ENCODE measurements at places on chromosomes 13 and 19.

- DNase-seq: no peak
Observed at GRCh38 chr13:31063772-31064171, 97.9 kb downstream of the HSPH1 start.

GRCh38 chr13:40644838-40645604, 21.4 kb downstream of the FOXO1 start:
- no peak for DNase-seq

GRCh38 chr19:47813304-47813994, 8.3 kb upstream of the CRX start:
- DNase-seq: peak; percentile 33

DNA sequence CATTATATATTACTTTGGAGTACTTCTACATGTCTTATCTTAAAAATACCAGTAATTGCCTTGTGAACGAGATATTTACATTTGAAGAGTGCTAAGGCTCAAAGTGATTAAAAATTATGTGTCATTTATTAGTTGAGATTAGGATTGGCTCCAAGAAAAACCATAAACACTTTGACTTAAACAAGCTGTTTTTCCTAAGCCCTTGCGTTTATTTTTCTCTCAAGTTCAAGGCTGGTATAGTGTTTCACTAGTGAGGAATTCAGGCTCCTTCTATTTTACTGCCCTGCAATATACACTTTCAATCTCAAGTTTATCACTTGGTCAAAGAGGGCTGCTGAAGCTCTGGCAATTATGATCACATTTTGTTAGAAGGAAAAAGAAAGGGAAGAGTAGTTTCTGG, 49.9 kb downstream of the UFM1 start:
- no peak for DNase-seq

GRCh38 chr13:95382916-95383315, 81.7 kb upstream of the ABCC4 start:
- no peak for DNase-seq

DNA sequence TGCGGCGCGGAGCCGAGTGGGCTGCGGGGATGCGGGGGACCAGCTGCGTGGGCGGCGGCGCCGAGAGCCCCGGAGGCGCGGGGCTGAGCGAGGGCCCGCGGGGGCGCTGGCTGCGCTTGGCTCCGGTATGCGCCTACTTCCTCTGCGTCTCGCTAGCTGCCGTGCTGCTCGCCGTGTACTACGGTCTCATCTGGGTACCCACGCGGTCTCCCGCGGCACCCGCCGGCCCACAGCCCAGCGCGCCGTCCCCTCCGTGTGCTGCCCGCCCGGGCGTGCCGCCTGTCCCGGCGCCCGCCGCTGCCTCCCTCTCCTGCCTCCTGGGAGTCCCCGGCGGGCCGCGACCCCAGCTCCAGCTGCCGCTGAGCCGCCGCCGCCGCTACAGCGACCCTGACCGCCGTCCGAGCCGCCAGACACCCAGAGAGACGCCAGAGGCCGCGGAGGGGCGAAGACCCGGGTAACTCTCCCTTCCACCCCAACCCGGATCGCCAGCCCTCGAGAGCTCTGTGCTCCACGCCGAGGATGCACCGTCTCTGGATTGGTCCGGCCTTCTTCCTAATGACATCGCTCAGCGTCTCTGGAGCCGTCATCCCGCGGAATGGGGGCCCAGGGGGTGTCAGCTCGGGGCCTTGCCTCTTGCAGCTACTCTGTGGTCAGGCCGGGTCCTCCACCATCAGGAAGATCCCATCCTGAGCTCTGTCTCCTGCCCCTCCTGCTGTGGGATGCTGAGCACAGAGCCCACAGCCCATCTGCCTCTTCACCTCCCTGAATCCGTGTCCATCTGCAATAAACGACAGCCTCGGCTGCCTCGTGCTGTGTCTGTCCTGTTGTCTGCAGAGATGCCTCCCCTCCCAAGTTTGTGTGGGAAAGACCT, 441 bp downstream of the INAFM1 start:
- no peak for DNase-seq

DNA sequence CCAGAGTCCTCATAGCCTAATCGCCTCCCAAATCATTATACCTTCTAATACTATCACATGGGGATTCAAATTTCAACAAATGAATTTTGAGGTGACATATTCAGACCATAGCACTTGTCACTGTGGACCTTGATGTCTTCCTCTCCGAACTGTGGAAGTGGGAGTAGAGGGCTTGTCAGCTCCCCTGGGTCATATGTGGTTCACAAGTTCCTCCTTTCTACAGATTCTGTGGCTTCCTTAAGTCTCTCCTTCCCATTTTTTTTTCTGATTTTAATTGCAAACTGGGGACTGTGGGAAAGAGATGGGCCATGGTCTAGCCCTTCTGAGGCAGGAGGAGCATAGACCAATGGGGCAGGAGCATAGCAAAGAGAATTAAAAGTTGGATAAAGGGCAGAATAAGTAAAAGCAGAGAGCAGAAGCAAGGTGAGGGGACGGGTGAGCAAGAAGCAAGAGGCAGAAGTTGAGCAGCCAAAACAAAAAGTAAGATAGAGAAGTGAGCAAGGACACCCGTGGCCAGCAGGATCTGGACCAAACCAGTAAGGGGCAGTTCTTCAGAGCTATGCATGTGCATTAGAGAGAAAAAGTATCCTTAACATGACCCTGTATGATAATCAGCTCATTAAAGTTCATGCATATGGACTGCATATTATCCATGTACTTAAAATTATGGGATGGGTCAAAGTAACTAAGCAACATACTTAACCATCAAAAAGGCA, 2.6 kb upstream of the SIGLEC7 start:
- no peak for DNase-seq

DNA sequence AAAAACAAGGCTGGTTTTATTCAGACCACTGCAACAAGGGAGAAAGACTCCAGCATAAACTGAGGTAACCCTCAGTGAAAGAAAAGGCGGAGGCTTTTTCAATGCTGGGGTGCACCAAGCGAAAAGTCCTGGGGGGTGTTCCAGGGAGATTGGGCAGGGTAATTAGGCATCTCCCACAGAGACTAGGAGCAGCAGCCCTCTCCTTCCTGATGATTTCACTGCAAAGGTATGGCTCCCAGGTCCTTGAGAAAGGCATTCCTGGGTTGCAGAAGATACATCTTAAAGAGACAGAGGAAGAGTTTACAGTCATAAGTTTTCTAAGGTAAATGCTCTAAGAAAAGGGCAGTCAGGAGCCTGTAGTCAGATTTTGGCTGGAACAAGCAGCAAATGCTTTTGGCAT, 412.0 kb downstream of the FOXO1 start:
- no peak for DNase-seq

DNA sequence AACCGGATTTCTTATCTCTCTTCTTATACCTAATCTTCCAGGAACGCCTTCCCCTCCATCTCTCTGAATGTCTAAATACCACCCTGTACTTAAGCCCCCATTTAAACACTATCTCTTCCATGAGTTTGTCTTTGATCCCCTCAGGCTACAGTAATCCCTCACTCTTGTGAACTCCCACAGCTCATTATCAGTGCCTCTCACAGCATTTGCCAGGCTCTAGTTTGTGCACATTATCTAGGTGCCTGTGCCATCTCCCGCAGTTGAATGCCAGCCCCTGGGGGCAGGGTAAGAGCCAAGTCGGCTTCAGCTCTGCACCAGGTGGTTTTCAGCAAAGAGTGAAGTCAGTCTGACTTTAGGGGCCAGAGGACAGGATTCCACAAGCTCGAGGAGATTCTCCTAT, 71.4 kb downstream of the FREM2 start:
- DNase-seq: no peak

- no peak for DNase-seq
Observed at GRCh38 chr13:30376426-30377311, 45.6 kb upstream of the UBE2L5 start.

DNA sequence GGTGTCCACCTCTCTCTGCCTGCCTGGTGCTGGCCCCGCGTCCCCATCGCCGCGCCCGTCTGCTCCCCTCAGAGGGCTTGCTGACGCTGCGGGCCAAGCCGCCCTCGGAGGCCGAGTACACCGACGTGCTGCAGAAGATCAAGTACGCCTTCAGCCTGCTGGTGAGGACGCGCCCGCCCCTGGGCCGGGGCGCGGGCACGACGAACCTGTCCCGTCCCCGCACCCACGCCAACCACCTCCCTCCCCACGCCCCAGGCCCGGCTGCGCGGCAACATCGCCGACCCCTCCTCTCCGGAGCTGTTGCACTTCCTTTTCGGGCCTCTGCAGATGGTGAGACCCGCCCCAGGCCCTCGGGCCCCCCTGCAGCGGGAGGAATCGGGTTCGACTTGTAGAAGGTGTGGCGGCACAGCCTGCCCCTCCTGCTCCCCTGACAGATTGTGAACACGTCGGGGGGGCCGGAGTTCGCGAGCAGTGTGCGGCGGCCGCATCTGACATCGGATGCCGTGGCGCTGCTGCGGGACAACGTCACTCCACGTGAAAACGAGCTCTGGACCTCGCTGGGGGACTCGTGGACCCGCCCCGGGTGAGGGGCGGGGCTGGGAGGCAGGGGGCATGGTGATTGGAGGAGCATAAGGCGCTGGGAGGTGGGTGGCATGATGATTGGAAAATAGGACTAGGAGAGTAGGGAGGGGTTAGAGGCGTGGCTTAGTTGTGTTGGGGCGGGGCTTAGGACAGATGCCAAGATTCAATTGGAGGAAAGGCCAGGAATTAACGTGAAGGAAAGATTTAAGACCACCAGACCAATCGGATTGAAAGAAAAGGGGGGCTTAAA, 6.6 kb downstream of the EPS8L1 start:
- no peak for DNase-seq

DNA sequence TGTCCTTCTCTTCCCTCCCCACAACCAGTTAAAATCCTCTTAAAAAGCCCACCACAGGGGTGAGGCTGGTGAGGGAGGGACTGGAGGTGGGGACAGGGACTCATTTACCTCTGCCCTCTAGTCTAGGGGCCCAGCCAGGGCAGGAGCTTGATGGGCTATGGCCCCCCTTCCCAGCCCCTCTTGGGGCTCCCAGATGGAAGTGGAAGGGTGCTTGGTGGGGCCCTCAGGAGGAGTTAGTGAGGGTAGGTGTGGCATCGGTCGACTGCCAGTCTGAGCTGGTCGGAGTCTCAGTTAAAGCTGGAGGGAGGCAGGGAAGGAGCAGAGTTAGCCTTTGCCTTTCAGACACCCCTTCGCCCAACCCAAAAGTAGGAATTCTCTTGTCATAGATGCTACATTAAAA, 10.5 kb downstream of the ZNF526 start:
- DNase-seq: no peak

- DNase-seq: no peak
Observed at GRCh38 chr19:36259211-36259610, 44.3 kb downstream of the ZNF146 start.

DNA sequence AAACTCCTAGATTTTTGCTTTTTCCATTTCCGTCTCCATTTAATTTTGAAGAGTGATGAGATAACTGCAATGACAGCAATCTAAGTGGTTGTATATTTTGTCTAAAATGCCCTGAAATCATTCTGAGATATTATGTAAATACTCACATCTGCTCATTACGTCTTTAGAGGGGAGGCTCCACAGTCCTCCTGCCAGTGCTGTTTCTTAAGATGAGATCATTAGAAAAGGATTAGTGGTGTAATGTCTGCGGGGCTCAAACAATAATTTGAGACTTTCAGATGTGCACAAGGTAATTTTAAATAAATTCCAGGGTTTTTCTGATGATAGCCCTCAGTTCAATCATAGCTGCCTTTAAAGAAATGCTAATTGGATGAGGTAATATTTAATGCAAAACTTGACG, 437.9 kb downstream of the FOXO1 start:
- DNase-seq: no peak

GRCh38 chr19:4851551-4852290, 15.7 kb downstream of the PLIN3 start:
- peak; percentile 14 for DNase-seq

GRCh38 chr13:40375489-40376171, 290.8 kb downstream of the FOXO1 start:
- DNase-seq: no peak

- DNase-seq: no peak
Observed at GRCh38 chr19:50399368-50399745, 15.2 kb downstream of the POLD1 start.

DNA sequence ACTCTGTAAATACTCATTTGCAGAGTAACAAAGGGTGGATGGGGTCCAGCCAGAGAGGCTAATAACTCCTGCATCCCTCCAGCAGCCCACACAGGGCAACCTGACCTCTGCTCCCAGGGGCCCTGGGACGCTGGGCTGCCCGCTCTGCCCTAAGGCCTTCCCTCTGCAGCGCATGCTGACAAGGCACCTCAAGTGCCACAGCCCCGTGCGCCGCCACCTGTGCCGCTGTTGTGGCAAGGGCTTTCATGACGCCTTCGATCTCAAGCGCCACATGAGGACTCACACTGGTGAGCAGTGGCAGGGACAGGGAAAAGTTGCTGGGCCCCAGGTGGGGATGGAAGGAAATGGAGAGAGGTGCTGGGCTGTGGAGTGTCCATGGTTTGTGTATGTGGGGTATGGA, 1.7 kb downstream of the OVOL3 start:
- no peak for DNase-seq

DNA sequence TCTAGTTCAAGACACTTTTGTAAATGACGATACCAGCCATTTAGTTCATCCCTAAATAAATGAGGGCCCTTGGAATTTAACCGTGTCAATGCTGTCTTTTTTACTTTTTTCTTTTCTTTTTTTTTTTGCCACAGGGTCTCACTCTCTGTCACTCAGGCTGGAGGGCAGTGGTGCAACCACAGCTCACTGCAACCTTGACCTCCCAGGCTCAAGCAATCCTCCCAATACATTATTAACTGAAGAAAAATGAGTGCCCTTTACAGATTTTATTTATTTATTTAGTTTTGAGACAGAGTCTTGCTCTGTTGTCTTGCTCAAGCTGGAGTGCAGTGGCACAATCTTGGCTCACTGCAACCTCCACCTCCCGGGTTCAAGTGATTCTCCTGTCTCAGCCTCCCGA, 2.9 kb upstream of the MED4 start:
- no peak for DNase-seq

GRCh38 chr19:39166571-39167391, 30.0 kb upstream of the NCCRP1 start:
- DNase-seq: peak; percentile 64

GRCh38 chr13:106565127-106565775, 2.7 kb downstream of the ARGLU1 start:
- no peak for DNase-seq

GRCh38 chr13:32734511-32734910, 148.3 kb downstream of the PDS5B start:
- no peak for DNase-seq

- DNase-seq: no peak
Observed at GRCh38 chr13:33132644-33133440, 116.6 kb downstream of the KL start.

DNA sequence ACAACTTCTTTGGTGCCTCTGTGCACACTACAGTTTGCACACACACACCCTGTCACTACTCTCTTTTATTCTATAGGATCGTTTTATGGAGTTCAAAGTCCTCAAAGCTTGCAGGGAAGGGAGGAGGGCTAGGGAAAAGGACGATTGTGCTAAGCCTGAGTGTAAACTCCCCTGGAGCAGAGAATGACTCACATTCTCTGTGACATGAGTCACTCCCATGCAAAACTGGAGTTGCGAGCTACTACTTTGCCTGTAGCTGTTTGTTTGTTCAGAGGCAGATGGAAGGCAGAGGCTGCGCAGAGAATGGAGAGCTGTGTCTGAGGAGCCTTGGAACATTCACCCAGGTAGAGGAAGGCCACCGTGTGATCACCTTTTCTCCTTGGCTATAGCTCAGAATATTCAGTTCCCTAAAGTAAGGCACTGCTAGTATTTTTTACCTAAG, 80.5 kb upstream of the MBNL2 start:
- DNase-seq: peak; percentile 24

GRCh38 chr19:35715981-35716800, 1.6 kb upstream of the KMT2B start:
- no peak for DNase-seq

All from COR-L47 (cell line).